ENCODE measurements at places on chromosomes 11 and 22.

- DNase-seq = no peak
Observed at GRCh38 chr11:17369684-17370243, 18.2 kb downstream of the NCR3LG1 start.

DNA sequence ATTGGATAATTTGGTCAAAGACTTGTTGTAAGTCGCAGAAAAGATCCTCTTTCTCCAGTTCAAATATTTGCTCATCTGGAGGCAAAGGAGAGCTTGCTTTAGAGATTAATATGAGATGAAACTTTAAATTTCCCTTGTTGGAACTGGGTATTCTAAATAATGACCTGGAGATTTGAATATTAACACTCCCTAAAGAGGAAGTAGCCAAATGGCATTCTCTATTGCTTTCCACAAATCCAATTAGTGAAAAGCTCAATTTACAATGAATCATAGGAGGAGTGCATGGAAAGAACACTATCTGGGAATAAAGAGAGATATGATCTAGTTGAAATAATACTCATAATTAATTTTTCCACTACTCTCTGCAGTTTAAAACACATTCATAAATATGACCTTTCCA, 641.6 kb upstream of the TENM4 start:
- DNase-seq = no peak

DNA sequence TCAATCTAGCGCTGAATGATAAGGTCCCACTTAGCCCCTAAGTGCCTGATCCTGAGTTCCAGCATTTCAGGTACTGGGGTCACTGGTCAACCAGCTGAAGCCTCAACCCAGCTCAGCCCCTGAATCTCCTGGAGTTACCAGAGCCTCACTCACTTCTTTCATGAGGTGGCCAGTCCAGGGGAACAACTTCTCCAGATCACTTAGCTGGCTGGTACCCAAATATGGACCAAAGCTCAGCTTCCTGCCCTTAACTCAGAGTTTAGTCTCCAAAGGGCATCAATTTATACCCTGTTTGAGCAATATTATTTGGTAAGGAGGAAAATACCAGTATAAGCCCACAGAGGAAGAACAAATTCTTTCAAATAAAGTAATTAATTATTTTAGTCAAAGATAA, 105.6 kb downstream of the SLC1A2 start:
- DNase-seq = no peak

DNA sequence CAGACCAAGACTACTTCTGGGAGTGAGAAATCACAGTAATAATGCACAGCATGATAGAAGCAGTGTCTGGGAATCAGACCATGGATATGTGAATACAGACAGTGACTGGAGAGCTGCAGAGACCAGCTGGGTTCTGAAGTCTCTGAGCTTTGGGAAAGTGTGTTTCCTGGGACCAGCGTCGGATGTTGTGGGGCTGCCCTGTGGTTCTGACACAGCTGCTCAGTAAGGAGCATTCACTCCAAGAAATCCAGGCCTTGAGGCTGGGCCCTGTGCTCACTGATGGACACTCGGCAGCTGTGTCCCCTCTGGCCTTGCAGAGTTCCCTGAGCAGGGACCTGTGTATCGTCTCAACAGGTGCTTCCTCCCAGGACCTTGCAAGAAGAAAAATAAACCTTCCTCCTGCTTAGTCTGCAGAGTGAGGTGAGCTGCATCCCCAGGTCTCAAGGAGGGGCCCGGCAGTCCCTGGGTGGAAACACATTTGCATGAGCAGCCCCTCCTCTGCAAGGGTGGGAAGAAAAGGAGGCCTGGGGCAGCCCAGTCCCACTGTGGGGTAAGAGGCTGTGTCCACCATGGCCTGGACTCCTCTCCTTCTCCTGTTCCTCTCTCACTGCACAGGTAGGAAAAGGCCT, 107.9 kb downstream of the VPREB1 start:
- no peak for DNase-seq

- no peak for DNase-seq
Observed at GRCh38 chr11:22065472-22065871, 127.4 kb upstream of the ANO5 start.

DNA sequence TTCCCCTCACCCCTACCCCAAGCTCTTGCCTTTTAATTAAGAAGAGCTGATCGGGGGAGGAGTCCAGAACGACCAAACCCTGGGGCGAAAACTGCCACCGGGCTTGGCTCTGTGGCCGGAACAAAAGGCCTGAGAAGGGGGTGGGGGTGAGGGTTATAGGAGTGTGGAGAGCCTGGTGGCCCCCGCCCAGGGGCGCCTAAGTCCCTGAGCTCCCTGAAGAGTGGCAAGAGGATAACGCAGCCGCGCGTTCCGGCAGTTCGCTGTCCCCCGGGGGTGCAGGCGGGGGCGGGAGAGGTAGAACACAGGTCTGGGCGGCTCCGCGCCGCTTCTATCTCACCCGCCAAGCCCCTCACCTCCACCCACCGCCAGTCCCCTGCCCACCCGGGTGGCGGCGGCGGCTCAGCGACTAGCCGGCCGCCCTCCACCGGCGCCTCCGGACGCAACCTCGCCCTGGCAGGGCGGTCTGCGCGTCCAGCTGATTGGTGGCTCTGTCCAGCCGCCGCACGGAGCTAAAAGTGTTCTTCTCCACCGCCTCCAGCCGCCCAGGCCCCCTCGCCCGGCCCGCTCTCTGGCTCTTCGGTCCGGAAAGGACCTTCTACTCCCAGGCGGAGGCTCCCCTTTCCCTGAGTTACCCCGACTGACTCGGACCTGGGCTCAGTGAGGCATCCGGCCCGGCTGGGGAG, 18.7 kb upstream of the BDNF start:
- no peak for DNase-seq
